Sciatic nerve (tissue), 2 donors: ENCODE measurements at places on chromosomes 7 and 10.

DNA sequence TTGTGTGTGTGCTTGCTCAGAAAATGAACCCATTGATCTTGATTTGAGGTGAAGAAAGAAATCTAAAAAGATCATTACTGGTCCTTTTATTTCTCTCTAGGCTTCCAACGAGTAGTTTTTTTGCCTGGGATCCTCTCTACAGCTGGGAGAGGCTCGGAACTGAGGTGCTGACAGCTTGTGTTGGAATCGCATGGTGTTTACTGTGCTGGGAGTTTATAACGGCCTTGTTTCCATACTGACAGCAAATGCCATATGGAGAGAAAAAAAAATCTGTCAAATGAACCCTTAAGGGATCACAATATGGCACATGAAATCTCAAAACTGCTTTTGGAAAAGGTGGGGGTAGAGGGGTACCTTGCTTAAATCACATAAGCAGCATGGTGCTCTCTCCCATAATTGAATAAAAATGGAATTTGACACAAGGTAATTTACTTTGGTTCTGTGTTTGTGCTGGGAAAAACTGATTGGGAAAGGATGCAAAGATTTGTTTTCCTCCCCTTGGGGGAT, 165.0 kb downstream of the RGS10 start:
- no peak for DNase-seq

DNA sequence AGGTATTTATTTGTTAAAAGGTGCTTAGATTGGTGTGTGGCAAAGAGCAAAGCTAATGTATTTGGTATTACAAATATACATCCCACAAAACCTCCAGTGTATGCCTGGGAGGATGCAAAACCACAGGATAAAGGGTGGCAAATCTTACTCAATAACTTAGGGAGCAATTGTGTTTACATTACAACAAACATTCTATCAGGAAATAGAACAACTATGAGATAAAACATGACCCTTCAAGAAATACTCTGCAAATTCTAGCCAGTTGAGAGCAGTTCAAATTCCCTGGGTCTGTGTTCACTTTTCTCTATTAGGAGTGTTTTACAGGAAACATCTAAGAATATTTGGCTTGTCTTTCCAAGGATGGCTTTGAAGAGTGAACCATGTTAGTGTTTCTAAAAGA, 64.9 kb downstream of the CUL1 start:
- no peak for DNase-seq

GRCh38 chr10:86775056-86775869, 18.8 kb downstream of the BMPR1A start:
- no peak for DNase-seq

- no peak for DNase-seq
These were observed 10.0 kb downstream of the TLX1 start for GRCh38 chr10:101140950-101141615.

- no peak for DNase-seq
These were observed 64.0 kb upstream of the PLA2G12B start for GRCh38 chr10:73018632-73019031.

- no peak for DNase-seq
These were observed 69.6 kb downstream of the CDH23 start for GRCh38 chr10:71466330-71466729.

DNA sequence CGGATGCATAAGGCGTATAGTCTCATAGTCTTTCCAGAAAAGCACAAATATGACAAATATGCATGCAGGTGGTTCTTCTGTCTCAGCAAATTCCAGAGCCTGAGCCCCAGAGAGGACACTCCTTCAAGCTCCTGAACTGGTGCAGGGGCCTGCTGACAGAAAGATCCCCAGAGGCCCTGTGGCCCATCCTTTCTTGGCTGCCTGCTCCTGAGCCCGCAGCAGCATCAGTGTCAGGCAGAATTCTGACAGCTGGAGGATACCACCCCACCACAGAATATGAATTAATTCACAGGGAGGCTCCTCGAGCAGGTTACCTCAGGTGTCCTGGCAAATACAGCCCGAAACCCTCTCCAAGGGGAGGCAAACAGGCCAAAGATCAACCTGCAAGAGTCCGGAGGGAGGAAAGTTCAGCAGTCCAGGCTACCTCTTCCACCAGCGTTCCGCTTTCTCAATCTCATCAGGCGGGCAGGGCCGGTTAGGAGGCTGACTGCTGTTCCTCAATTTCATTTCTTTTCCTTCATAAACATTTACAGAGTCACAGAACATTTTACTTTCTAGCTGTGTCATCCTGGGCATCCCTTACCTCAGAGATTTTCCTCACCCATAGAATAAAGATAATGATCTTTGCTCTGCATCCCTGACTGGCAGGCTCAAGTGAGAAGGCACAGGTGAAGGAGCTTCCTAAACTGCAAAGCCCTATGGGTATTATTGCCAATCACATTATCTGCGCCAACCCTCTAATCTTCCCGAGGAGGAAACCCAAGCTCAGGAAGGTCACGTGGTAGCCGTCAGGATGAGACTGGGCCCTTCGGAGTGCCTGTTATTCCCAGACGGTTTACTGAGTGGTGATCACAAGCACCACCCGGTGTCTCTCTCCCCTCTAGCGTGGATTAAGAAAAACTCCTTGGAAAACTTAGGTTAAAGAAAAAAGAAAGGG, 1.4 kb downstream of the DNAJB12 start:
- no peak for DNase-seq

GRCh38 chr10:64535131-64535867, 1014.1 kb downstream of the REEP3 start:
- DNase-seq = no peak
